ENCODE measurements at places on chromosomes 4 and X. TPM values are rescaled to one million over a fixed set of nuclear protein-coding genes. Genes with fewer than 3 reads are reported as not detected.

- ATAC-seq: peak; percentile 98
Observed at GRCh38 chrX:97563531-97564133, 679.9 kb downstream of the RPA4 start.

DNA sequence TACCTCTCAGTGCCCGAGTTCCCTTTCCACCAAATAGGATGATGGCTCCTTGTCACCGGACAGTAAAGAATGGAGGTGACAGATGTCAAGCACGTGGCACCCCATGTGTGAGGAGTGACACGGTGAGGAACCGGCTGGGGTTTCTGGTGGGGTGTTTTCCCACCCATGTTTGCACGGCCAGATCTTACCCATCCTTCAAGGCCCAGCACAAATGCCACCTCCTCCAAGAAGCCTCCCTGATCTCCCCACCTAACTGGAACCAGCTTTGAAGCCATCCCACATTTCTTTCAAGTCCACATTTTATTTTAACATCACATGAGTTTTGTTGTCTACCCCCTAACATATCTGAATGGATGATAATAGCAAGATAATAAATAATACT lies 63.0 kb downstream of the WFS1 start:
- ATAC-seq: no peak

DNA sequence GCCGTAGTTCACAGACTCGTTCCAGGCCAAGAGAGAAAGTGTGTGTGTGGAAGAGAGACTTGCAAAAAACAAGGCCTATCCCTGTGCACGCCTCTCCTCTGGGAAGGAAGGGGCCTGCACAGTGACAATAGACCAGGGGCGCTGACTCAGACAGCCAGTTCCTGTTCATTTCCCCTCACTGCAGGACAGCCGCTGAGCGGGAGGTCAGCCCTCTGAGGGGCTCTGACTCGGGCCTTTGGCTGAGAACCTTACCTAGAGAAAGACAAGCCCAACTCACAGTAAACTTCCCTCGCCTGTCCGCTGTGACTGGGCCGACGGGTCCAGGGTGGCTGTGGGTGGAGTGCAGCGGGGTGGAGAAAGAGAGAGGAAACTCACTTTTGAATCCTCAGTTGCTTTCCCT lies 52.1 kb downstream of the RTL5 start:
- no peak for ATAC-seq

Gene MGAT4D
- total RNA-seq: not detected

Gene DUSP9
- total RNA-seq: not detected

GRCh38 chr4:176383273-176384077 lies 63.7 kb downstream of the SPCS3 start:
- ATAC-seq: no peak

DNA sequence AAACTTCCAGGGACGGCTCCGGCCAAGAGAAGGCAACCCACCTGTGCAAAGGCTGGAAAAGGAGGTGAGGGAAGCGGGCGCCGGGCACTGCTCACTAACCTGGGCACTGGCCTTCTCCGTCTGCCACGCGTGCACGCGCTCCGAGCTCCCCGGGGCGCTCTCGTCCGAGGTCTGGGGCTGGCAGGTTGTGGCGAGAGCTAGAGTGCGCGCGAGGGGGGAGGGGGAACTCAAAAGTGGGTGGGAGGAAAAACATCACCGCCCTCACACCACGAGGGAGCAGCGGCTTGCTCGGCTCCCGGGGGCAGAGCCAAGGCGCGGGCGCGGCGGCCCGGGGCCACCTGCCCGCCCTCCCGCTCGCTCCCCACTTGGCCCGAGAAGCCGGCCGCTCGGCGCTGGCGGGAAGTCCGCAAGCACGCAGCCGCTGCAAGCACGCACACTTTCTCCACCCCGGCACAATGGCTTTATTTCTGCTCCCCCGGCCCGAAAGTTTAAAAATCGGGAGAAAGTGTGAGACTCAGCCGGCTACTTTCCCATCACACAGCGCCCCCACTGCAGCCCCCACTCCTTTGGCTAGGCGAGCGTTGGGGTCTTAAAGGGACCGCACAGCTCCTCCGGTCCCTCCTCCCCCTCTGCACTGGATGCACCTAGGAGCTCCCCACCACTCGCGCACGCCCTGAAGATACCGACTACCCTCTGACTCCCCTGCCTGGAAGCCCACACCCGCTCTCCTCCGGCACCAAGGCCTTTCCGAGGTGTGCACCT lies at the start of gene CHRDL1:
Gene CHRDL1 (minus strand): TSS at position 173 of the 762 bp plus-strand sequence. CDS start 3,636 bp downstream, outside the sequence.
- no peak for ATAC-seq

DNA sequence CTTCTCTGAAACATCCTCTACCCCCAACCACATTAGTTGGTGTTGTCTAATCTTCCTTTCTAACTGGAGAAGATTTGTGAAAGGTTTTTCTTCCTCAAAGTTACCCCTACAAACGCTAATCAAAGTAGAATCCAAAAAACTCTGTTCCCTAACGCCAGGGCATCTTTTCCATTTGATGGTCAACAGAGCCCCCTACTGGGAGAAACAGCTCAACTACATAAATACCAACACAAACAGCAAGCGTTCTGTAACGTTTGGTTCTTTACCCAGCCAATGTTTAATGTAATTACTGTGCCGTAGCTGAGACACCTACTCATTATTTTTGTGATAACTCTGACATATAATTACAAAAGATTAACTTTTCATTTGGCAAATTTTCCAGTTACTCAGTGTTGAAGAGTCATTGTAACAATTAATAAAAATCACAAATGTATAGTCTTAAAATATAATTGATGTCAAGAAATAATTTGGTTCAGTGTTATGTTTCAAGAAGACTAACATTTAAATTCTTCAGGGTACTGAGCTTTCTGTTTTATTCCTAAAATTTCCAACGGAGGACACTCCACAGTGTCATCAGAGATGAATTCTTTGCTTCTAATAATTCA lies 94.9 kb upstream of the TBC1D9 start:
- ATAC-seq: no peak

- ATAC-seq: no peak
Observed at GRCh38 chr4:40562208-40562607, 67.5 kb downstream of the RBM47 start.

Gene ADH1B
- total RNA-seq: not detected

Gene ADAM29
- not detected for total RNA-seq
